ENCODE measurements at places on chromosomes 5 and 9. TPM values are rescaled to one million over a fixed set of nuclear protein-coding genes. Genes with fewer than 3 reads are reported as not detected.

UBAC1 gene
- total RNA-seq: 25.5 TPM

CBY3 gene
- total RNA-seq: not detected

ODF2 gene
- total RNA-seq: 45.7 TPM

C5orf52 gene
- not detected for total RNA-seq

CCNI2 gene
- total RNA-seq: 0.44 TPM

SNX18 gene
- 63.4 TPM for total RNA-seq

PCDHGA1 gene
- total RNA-seq: 0.20 TPM

LCN9 gene
- total RNA-seq: not detected

ORM2 gene
- total RNA-seq: not detected

GFI1B gene
- total RNA-seq: 0.07 TPM

CRHBP gene
- total RNA-seq: not detected

ZNF354B gene
- 20.0 TPM for total RNA-seq

IFNB1 gene
- not detected for total RNA-seq

GGTA1 gene
- total RNA-seq: not detected

INSL4 gene
- not detected for total RNA-seq

C8G gene
- total RNA-seq: 0.69 TPM

PALM2AKAP2 gene
- total RNA-seq: not detected

PCDHAC1 gene
- not detected for total RNA-seq

PCDHA12 gene
- not detected for total RNA-seq

ITK gene
- total RNA-seq: 0.86 TPM

DOCK8 gene
- 207 TPM for total RNA-seq

CATSPER3 gene
- 0.98 TPM for total RNA-seq

ZNF354C gene
- 6.3 TPM for total RNA-seq

Measured in activated B cell treated with CpG ODN at 0.5 μM for 24 hours (primary cell).